ENCODE measurements at places on chromosomes 1 and 21.
A peak's percentile ranks its signal among the peaks of the same experiment; 100 is the strongest.

DNA sequence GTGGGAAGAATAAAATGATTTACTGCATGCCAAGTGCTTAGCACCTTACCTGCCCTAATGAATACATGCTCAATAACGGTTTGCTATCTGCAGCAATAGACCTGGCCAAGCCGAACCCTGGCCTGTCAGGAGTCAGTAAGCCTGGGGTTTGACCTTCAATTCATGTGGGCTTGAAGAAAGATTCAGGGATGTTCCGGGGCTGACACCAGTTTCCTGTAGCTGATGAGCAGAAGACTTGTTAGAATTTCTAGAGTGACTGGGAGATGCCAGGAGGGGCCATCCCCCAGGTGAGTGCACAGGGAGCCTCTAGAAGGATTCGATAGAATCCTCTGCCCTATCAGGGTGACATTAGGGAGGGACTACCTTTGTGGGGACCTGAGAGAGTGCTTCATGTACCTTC is 210.9 kb downstream of the HIVEP3 start:
- no peak for DNase-seq

DNA sequence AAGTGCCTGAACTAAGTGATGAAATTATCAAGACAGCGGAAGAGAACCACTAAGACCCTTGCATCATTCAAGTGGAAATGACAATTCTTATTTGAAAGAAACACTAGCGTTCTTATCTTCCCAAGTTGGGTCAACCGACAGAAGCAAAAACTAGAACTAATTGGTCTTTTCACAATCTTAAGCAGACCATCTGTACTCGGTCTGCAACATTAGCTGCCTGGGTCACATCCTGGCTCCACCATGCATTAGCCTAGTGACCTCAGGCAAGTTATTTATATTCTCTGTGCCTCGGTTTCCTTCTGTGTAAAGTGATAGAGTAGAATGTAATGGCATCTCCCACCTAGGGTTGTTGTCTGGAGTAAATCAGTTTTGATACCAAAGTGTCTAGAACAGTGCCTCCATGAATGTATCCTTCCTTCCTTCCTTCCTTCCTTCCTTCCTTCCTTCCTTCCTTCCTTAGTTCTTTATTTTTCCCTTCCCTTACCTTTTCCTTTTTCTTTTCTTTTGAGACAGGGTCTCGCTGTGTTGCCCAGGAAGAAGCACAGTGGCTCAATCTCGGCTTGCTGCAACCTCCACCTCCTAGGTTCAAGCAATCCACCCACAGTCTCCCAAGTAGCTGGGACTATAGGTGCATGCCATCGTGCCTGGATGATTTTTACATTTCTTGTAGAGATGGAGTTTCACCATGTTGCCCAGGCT is 6.0 kb downstream of the COLGALT2 start:
- no peak for DNase-seq

- no peak for DNase-seq
These were observed 15.2 kb downstream of the LAMC1 start for GRCh38 chr1:183038333-183038866.

DNA sequence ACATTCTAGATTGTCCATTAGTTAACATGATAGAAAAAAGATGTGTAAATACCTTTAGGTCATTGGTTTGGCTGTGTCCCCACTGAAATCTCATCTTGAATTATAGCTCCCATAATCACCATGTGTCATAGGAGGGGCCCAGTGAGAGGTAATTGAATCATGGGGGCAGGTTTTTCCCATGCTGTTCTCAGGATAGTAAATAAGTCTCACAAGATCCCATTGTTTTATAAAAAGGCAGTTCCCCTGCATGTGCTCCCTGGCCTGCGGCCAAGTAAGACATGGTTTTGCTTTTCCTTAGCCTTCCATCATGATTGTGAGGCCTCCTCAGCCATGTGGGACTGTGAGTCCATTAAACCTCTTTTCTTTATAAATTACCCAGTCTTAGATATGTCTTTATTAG is 32.5 kb upstream of the SLC44A5 start:
- no peak for DNase-seq

GRCh38 chr1:17161137-17161740 is 42.0 kb upstream of the PADI2 start:
- DNase-seq = no peak

DNA sequence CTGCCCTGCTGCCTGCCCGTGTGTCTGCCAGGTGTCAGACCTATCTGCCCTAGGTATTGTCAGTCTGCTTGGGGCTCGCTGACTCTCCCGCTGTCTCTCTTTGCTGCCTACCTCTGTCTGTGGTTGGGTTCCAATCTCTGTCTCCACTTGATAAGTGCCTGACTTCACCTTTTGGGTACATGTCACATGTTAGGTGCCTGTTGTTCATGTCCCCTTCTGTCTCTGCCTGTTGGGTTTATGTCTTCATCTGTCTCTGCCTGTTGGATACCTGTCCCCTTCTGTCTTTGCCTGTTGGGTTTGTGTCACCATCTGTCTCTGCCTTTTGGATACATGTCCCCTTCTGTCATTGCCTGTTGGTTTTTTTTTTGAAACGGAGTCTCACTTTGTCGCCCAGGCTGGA is 14.6 kb downstream of the RPS6KA1 start:
- DNase-seq = no peak

GRCh38 chr21:25640202-25640942 is 1.3 kb downstream of the JAM2 start:
- peak; percentile 24 for DNase-seq

- DNase-seq = no peak
These were observed 123.4 kb upstream of the SNX7 start for GRCh38 chr1:98538106-98538505.

DNA sequence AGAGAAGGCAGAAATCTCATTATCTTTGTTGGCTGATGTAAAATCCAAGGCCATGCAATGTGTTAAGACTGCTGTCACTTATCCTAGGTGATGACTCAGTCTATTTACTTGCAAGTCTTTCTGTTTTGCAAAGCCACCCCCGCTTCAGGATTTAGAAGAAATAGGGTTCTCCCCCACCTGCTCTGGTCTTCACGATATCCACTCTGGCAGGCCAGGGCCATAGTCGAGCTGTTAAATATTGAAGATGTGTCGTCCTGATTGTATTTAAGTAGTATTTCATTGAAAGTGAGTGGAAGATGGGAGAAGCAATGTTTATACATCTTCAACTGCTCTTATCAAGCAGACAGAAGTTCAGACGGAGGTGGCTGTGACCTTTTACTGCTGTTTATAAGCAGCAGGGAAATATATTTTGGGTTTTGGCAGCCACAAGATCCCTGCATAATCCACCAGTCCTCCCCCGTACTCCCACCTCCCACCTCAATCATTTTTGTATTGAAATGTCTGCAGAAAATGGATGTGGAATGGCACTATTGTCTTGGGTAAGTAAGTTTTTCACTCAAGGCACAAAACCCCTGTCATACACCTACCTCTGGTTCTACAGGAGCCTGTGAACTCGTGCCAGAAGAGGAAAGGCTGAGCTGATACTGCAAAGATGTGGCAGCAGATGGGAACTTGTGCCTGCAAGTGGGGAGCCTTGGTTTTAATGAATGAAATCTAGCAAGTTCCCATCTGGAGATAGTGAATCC is 117.4 kb downstream of the MRPS6 start:
- no peak for DNase-seq

- no peak for DNase-seq
These were observed 94.7 kb downstream of the PAX7 start for GRCh38 chr1:18725231-18725895.

DNA sequence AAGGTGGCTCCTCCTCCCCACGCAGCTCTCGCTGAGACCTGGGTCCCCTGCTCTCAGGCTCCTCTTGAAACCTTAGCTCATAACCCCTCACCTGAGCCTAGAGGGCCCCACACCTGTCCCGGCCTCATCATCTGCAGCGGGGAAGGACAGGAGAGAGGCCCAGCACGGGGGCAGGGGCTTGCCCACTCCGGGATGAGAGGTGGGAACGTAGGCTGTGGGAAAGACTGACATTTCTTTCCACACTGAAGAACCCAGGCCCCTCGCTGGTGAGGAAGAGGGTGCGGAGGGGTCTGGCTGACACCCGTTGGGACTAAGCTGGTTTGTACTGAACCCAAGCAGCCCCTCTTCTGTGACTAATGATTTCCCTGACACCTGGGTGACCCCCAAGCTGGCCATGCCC is 14.0 kb upstream of the NES start:
- DNase-seq = no peak

DNA sequence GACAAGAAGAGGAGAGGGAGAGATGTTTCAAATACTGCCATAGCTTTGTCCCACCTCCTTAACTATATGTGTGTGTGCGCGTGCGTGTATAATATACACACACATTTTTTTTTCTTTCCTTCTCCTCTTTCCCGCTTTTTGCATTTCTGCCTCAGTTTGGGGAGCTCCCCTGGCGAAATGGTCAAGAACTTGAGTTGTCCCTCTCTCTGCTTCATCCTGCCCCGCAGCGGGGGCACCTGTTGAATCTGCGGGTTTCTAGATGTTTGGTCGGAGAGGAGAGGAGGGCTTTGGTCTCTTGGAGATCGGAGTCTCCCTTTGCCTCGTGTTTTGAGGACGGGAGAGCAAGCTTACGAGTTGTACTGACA is 504 bp downstream of the SCCPDH start:
- no peak for DNase-seq

DNA sequence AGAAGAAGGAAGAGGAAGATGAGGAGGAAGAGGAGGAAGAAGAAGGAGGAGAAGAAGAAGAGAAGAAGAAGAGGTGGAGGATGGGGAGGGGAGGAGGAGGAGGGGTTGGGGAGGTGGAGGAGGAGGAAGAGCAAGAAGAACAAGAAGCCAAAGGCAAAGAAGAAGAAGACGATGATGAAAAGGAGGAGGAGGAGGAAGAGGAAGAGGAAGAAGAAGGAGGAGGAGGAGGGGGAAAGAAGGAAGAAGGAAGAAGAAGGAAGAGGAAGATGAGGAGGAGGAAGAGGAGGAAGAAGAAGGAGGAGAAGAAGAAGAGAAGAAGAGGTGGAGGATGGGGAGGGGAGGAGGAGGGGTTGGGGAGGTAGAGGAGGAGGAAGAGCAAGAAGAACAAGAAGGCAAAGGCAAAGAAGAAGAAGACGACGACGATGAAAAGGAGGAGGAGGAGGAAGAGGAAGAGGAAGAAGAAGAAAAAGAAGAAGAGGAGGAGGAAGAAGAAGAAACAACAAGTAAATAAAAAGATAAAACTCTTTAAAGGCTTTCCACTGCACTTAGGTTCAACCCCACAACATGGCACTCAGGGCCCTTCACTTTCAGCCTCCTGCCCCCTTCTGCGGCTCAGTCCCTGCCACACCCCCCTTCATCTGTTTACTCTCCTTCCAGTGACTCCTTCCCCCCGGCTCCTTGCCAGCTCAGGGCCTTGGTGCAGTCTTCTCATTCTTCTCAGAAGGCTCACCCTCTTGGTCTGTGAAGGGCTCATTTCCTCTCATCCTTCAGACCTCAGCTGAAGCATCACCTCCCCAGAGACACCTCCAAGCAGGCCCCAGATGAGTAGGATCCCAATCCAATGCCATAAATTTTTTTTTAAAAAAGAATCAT is 114.0 kb downstream of the KCNN3 start:
- DNase-seq = peak; percentile 70

Data from GM03348 (cell line).